Muscle of back (tissue), 13 donors: ENCODE measurements at places on chromosomes 4 and X. TPM values are rescaled to one million over a fixed set of nuclear protein-coding genes. Genes with fewer than 3 reads are reported as not detected.

DNA sequence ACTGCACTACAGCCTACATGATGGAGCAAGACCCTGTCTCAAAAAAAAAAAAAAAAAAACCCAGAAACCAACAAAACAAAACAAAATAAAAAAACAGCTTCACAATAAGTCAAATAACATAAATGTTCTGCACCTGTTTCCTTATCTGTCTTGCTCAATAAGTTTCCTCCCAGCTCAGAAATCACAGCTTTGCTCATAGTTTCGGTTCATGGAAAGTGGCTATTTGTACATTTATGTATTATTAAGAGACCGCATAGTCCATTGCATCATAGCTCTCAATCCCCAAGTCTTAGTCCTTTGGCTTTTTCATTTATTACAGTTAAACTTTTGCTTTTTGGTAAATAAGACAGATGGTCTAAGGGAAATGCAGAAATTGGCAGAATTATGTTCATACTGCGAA, 24.4 kb upstream of the CFAP299 start:
- no peak for DNase-seq

DNA sequence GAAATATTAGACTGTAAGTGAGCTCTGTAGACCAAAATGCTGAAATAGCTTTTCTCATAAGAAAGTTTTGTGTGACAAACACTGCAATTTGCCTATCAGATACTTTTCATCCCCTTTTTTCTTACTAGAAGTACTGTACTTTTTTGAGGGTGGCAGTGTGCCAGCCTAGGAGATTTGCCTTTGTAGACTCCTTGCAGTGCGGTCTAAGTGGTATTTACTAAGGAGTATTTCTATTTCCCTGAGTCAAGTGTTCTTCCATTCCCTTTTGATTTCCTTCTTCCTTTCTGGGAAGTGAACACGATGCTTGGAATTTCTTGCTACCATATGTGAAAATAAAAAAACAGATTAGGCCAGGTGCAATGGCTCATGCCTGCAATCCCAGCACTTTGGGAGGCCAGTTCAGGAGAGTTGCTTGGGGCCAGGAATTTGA, 34.6 kb downstream of the PDLIM5 start:
- DNase-seq: no peak

DNA sequence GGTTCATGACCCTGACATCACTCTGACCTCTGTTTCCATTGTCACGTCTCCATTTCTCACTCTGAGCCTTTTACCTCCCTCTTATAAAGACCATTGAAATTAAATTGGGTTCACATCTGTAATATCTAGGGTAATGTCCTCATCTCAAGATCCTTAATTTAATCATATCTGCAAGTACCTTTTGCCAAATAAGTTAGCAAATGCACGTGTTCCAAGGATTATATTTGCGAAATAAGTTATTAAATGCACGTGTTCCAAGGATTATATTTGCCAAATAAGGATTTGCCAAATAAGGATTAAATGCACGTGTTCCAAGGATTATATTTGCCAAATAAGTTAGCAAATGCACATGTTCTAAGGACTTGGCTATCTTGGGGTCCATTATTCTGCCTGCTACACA, 938.0 kb downstream of the NLGN4X start:
- no peak for DNase-seq

- DNase-seq: no peak
Observed at GRCh38 chrX:45815441-45815840, 614.8 kb upstream of the DIPK2B start.

GRCh38 chrX:17214962-17215361, 160.0 kb upstream of the NHS start:
- no peak for DNase-seq

DNA sequence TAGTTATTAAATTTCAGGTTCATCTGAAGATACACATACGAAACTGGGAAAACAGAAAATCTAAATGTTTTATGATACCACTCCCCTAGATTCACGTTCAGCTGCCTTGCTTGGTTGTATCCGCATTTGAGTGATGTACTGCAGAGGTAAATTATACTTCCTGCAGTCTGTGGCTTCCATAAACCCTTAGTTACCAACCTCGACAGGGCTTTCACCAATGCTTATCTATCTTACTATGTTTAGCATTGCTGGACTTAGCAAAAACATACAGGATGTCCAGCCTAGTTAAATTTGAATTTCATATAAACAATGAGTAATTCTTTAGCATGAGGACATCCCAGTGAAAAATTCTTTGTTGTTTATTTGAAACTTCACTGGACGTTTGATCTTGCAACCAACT, 108.8 kb downstream of the TMA16 start:
- no peak for DNase-seq

DNA sequence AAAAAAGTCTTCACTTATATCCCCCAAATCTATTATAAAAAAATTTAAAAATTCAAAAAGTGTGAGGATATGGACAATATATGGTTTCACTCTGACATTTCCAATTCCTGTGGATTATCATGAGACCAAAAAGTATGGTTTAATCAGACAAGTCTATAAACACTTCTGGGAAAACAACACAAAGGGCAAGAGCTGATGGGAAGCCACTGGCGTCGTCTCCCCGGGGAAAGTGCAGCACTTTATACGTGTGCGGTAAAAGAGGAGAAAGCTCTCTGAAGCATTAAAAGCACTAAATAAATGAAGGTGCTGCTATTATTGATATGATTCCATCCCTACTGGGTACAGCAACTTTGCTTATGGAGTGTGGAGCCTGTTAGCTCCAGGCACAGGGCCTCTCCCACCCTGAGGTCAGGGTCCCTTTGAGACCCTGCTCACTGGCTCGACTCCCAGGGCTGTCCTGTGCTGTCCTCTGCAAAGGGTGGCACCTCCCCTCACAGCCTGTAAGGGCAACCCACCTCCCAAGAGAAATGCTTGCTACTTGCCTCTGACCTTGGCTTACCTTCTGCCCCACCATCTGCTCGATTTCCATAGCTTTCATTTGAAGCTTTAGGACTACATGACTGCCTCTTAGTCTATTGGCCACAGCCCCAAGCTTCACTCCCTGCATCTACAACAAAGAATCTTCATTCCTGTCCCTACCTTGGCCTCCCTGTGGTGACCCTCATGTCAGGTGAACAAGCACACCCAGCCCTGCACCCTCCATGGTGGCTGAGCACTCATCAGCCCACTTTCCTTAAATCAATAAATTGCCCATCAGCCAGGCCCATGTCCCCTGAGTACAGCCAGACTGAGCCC, 248.6 kb downstream of the HNRNPD start:
- DNase-seq: no peak

GRCh38 chr4:146478009-146478408, 43.7 kb downstream of the SLC10A7 start:
- DNase-seq: no peak

- no peak for DNase-seq
Observed at GRCh38 chrX:155023907-155024833, 1.6 kb upstream of the F8 start.

GRCh38 chr4:56671860-56672259, 9.2 kb downstream of the HOPX start:
- no peak for DNase-seq

TEX11 gene
- polyA plus RNA-seq: 0.15 TPM

RNF4 gene
- 41.2 TPM for polyA plus RNA-seq

ARMCX1 gene
- 82.3 TPM for polyA plus RNA-seq

DAPP1 gene
- 1.7 TPM for polyA plus RNA-seq

CLDN22 gene
- not detected for polyA plus RNA-seq

COX18 gene
- polyA plus RNA-seq: 10.3 TPM
